ENCODE measurements at places on chromosomes 7 and 10.

GRCh38 chr7:35613150-35613549, 81.8 kb downstream of the HERPUD2 start:
- DNase-seq: no peak

DNA sequence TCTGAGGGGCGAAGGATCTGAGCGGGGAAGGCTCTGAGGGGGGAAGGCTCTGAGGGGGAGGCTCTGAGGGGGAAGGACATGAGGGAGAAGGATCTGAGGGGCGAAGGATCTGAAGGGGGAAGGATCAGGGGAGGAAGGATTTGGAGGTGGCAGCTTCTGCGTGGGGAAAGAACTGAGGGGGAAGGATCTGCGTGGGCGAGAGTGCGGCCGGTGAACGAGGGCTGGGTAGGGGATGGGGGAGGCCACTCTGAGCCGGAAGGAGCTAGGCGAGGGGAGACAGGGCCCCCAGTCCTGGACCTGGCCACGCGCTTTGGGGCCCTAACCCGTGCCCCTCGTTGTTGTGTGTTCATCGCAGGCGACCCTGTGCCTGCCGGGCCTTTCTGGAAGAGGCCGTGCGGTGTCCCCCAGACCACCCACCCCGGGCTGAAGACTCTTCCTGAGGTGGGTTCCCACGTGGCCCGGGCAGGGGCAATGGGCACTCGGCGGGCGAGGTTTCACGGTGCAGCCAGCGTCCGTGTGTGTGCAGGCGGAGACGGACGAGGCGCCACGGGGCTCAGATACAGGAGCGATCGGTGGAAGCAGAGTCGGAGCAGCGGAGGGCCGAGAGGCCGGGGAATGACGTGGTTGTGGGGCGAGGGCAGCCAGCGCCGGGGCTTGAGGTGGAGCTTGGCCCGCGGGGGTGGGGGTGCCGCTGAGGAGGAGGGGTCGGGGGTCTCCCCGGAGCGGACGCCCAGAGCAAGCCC, 2.0 kb downstream of the CALY start:
- no peak for DNase-seq

- DNase-seq: peak; percentile 43
Observed at GRCh38 chr7:74544706-74545469, 91.2 kb downstream of the GTF2IRD1 start.

DNA sequence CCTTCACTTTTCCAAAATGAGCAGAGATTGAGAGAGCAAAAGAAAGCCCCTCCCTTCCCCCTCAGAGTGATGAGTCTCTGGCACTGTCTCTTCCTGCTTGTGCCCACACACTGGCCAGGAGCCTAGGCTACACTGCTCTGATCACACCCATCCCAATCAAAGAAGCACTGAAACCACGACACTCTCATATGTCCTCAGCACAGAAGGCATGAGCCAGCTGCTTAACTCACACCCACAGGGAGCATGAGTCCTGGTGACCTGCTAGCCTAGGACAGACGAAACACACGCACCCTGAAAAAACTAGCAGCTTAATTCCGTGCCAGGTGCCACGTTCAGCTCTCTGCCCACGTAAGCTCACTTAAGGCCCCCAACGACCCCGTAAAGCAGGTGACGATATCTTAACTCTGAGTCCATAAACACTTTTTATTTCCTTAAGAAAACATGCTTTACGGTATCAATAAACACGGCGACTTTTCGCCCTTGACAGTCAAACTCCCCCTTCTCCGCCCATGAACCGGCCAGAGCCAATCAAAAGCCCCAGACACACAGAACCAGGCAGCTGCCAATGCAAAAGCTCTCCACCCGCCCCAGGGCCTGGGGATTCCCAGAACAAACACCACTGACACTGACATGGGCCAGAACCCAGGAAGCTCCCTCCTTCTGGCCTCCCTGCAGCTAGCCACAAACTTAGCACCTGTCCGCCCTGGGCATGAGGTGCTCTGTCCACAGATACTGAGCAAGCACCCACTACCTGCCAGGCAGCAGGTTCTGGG, 69.0 kb downstream of the TNRC18 start:
- DNase-seq: no peak

- no peak for DNase-seq
Observed at GRCh38 chr7:51827631-51828030, 511.0 kb upstream of the COBL start.

- DNase-seq: no peak
Observed at GRCh38 chr7:37415629-37416028, 33.0 kb downstream of the ELMO1 start.

GRCh38 chr10:34102893-34103506, 712.1 kb downstream of the PARD3 start:
- no peak for DNase-seq

- DNase-seq: no peak
Observed at GRCh38 chr10:132840698-132841614, 55.0 kb upstream of the NKX6-2 start.
